ENCODE measurements at places on chromosomes 5 and 9.

GRCh38 chr9:9142001-9142400, 1342.4 kb upstream of the DMAC1 start:
- no peak for DNase-seq

GRCh38 chr9:126650404-126651341, 36.9 kb downstream of the LMX1B start:
- DNase-seq: no peak

- peak; percentile 66 for DNase-seq
Measured at GRCh38 chr9:124869466-124869985, 7.6 kb downstream of the ARPC5L start.

DNA sequence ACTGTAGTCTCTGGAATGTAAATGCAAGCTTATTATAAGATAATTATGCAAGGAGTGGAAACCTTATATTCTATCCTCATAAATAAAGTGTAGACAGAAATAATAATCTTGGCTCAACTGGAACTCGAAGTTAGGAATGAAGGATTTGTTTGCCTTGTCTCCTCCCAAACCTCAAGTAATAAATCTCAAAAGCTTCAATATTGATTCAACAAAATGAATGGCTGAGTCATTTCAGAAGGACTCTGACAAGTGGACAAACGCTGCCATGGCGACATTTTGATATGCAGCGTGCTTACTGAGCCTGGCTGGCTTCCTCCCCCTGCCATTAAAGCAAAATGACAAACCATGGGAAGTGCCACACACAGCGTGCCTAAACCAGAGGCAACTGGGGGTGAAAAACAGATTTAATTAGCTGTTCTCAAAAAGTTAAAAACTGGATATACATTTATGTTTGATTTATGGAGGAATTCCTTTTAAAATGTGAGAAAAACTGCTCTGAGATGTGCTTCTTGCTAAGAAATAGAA, 10.5 kb upstream of the ADGRV1 start:
- DNase-seq: no peak

GRCh38 chr5:32325062-32325461, 12.3 kb upstream of the MTMR12 start:
- no peak for DNase-seq

- no peak for DNase-seq
Measured at GRCh38 chr5:76525956-76526355, 97.2 kb downstream of the F2RL2 start.

DNA sequence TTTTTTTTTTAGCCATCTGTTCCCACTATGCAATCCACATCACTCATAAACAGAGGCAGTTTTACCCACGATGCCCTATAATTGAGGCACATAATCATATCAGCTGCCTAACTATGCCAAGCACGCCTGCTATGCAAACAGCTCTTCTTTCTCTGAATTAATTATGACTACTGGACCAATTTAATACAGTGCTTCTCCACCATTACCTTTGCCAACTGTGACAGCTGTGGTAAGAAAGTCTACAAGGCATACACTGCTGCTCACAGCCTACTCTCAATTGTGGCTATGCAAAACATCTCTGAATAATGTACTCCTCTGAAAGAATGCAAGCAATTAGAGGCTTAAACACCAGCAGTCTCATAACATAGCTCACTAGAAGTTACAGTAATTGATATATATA, 97.1 kb downstream of the DTWD2 start:
- no peak for DNase-seq

DNA sequence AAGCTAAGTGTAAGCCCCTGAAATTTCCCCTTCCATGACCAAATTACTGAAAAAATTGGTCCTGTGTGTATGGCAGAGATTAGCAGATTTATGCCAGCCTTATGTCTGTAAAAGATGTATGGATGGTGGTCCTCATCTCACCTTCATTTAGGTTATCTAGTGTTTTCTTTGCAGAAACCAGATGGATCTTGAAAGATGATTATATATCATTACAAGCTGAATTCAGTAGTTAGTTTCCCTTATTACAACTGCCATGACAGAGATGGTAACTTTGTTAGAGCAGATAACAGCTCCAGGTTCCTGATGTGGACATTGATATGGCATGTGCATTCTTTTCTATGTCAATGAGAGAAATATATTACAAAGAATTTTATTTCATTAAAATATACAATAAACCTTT, 1403.2 kb upstream of the CDH6 start:
- no peak for DNase-seq

DNA sequence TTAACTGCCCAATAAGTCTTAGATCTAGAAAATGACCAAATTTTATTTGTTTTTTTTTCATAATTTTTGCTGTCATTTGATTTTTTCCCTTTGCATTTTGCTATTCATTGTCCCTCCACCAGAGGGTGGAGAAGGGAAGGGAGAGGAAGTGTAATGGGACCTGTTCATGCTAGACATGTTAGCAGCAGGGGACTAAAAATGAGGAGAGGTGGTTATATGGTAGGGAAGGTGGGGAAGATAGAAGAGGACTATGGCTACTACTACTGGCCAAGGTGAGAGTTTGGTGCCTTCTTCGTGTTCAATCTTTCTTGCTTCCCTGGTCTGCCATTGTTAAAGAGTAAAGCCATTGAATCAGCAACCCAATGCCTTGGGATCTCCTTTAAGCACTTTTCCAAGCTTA, 6.4 kb downstream of the GRIA1 start:
- no peak for DNase-seq

- no peak for DNase-seq
Measured at GRCh38 chr5:142839711-142840346, 69.7 kb downstream of the ARHGAP26 start.

DNA sequence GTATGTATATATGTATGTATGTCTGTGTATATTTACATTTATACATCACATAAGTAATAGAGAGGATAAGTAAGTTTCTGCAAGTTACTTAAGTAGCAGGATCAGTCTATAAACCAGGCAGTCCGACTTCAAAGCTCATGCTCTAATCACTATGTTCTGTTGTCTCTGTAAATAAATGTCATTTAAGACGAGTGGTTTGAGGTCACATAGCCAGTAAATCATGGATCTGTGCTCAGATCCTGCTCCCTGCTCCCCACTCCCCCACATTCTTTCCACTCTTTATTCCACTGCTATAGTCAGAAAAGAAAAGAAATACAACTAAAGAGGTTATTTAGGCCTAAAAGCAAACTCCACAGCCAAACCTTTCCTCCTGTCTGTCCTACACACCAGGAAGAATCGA, 90.4 kb downstream of the SERINC5 start:
- no peak for DNase-seq

DNA sequence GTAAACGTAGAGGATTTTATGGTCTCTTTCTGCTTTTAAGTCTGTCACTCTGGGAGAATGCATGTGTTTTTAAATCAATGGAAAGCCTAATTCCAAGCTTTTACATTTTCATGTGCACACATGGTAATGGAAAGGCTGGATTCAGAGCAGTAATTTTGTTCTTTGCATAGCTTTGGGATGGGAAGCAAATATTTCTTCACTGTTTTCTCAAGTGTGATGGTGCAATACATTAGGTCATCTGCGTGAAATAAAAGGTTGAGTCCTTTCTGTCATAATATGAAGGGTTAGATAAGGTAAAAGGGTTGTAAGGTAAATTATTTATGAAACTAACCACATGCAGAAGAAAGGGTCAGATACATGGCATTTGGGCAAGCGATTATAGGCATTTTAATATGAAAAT, 88.2 kb upstream of the NR3C1 start:
- no peak for DNase-seq

DNA sequence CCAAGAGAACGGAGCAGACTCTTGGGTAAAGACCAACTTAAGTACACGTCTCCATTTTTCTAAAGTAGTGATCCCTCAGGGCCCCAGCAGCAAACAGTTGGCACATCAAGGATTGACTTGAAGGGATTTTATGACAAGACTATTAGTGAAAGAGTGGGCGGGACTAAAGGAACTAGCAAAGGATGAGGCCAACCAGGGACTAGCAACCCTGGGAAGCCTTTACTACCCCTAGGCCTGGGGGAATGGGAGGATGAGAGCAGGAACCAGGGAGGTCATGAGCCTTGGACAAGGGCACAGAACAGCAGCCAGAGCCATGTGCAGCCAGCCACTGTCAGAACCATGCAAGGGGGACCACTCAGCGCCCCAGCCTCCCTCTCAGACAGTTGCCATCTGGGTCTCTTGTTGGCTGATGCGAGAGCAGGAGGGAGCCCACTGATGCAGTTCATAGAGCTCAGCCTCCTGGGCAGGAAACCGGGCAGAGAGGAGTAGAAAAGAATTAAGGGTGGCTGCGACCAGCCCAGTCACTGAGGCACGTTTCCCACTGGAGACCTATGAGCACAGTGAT, 28.1 kb downstream of the TGFBI start:
- no peak for DNase-seq

GRCh38 chr9:131397100-131397790, 3.4 kb downstream of the PRRC2B start:
- DNase-seq: no peak

DNA sequence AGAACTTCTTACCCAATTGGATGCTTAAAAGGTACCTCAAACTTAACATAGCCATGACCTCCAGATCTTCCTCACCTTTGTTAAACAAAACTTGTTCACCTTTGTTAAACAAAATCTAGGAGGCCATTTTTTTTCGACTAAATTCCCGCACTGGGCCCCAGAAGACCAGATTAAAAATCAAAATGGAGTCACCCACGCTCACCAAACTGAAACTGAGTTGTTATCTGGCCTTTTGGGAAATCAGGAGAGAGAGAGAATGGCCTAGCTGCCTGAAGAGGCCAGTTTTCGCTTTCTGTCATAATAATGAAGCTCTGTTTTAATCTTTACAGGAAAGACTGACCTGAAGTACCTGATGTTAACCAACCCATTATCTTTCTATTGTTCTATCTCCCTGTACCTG, 69.4 kb downstream of the FYB1 start:
- DNase-seq: no peak

- no peak for DNase-seq
Measured at GRCh38 chr5:44870430-44870829, 61.7 kb downstream of the MRPS30 start.

DNA sequence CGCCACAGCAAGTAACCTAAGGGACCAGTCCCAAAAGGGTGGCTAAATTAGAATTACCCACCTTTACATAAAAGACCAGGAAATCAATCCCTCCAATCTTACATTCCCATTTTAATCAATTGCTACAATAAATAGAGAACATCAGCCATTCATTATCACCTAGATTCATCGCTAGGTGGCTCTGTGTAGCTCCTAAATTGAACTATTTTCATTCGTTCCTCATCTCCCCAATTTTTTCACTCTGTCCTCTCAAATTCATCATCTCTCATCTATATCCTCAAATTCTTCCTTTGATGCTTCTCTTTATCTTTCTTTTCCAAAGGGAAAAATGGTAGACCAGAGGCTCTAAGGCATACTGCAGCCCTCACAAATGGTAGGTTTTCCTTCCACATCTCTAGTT, 108.2 kb upstream of the TNC start:
- DNase-seq: no peak

GRCh38 chr9:132862533-132862932, 15.6 kb downstream of the AK8 start:
- DNase-seq: no peak

- DNase-seq: no peak
Measured at GRCh38 chr5:137497396-137498290, 1.5 kb downstream of the SPOCK1 start.

GRCh38 chr9:104915753-104916152, 12.2 kb downstream of the ABCA1 start:
- DNase-seq: no peak

DNA sequence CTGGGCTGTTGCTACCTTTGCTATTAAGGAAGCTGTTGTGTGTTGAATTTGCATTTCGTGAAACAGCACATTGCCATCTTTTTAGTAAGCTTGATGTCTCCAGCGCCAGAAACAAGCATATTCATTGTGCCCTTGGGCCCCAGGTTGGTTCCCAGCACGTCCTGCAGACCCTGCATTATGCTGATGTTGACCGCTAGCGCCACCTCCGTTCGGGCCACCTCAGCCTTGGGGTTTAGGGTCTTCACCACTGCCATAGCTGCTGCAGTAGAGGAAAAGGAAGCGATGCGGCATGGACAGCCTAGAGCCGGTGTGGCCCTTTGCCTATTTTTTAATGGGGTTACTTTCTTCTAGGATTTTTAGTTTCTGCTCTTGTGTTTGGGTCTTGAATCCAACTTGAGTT, 23.8 kb upstream of the OTULIN start:
- no peak for DNase-seq

GRCh38 chr5:76622973-76623596, at the start of gene F2RL2:
Gene F2RL2, minus strand, starts transcription at chr5:76623403. Its CDS starts 173 bp downstream, at chr5:76623230.
- no peak for DNase-seq

- DNase-seq: no peak
Measured at GRCh38 chr9:18730241-18730640, 256.3 kb downstream of the ADAMTSL1 start.

DNA sequence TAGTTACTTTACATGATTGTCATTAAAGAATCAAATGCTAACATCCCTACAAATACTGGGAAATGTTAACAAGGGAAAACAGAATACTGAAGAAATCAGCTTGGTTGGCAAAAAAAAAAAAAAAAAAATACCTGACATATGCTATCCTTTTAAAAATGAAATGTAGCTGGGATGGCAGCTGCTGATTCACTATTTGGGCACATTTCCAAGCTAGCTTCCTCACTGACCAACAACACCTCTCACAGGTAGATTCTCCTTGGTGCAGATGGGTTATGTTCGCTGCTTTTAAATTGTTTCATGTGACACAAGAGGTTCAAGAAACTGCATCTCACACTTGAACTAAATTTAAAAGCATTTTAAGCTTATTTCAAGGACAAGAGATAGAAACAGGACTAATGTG, 6.1 kb upstream of the PRUNE2 start:
- no peak for DNase-seq

DNA sequence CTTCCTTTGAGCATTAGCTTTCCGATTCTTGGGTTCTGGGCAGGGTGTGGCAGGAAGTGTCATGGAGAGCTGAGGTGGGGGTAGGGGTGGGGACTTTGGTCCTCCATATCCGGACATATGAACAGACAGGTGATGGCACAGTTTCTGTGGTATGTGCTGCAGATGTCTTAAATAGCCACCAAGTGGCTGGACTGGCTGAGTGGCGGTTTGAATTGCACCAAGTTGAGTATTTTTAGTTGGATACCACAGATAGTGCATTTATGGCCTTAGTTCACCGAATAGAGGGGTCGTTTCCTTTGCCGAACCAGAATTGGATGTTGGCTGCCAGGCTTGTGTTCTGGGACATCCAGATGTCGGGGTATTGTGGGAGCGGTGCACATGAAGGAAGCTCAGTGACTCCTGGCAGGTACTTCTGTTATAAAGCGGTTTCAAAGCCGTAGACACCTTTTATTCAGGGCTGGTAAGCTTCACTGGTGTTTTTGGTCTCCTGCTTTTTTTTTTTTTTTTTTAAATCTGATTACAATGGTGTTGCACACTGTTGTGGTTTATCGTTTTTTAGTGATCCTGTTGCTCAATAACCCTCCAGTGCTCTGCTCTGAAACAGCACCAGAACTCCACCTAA, 15.1 kb upstream of the TNFAIP8 start:
- DNase-seq: peak; percentile 62

- no peak for DNase-seq
Measured at GRCh38 chr9:129252937-129253802, 75.1 kb upstream of the IER5L start.

All from activated CD4-positive, alpha-beta T cell treated with anti-CD3 and anti-CD28 coated beads for 48 hours (primary cell).